C1 segment of cervical spinal cord (tissue), 14 donors: ENCODE measurements at places on chromosomes 3 and 15.

DNA sequence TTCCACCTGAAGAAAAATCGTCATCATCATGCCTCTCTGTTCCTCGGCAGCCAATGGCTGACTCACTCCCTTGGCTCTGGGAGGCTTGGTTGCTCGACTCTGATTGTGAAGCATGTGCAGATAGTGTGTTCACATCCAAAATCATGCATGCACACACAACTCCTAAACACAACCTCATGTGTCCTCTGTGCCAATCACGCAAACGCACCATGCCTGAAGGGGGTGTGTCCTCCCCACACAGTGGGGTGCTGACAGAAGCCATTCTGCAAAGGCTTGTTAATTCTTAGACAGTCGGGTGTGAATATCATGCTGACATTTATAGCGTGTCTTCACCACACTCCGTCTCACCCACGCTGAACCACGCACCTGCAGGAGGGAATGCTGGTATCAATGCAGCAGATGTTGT lies 11.4 kb upstream of the CCDC174 start:
- no peak for DNase-seq

GRCh38 chr3:195746346-195746745 lies 25.6 kb downstream of the MUC20 start:
- no peak for DNase-seq

DNA sequence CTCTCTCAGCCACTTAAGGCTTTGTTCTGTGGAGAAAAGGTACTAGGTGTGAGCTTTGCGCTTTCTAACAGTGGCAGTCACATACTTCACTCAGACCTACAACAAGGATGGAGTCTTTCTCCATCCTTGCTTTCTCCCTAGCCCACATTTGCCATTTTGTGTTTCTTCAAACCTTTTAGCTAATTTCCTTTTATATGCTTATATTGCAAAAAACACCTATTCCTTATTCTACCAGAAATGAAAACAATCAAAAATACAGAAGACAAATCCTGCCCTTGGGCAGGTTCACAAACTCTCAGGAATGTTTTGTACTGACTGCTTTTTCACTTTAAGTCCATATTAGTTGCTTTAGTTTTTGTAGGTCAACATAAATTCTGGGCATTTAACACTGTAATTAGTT lies 914.2 kb downstream of the SQOR start:
- DNase-seq = no peak

- no peak for DNase-seq
These were observed 7.3 kb downstream of the CCDC33 start for GRCh38 chr15:74243431-74243830.
